Caco-2 (cell line): ENCODE measurements at places on chromosomes 5 and 9.

- DNase-seq = no peak
Observed at GRCh38 chr9:82117026-82117811, 128.6 kb downstream of the SPATA31D1 start.

- DNase-seq = no peak
Observed at GRCh38 chr5:104652271-104652861, 1089.8 kb upstream of the NUDT12 start.

- DNase-seq = no peak
Observed at GRCh38 chr5:74685979-74686631, 1.1 kb downstream of the HEXB start.

DNA sequence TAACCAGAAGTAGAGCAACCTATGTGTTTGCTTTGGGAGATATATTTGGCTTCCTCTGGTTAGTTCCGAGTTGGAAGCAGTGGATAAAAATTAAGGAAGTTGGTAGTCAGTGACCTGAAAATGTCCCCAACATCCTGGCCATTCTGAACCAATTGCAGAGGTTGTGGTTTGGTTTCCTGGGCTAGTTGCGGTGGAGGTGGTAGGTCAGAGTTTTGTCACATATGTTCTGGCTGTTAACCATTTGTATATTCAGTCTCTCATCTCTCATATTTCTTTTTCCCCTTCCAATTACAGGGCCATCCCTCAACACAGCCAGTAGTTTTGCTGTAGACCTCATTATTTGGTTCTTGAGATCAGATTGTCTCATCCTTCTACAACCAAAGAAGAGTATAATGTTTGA lies 1026.9 kb downstream of the PTPRD start:
- no peak for DNase-seq
